Stimulated activated CD4-positive, alpha-beta T cell treated with anti-CD3 and anti-CD28 coated beads, Interleukin-12 subunit alpha, Interleukin-12 subunit beta, amount 100 ng/mL, for 48 hours (primary cell): ENCODE measurements at places on chromosomes 1 and 21.

GRCh38 chr1:45348966-45349677 is 8.9 kb upstream of the MUTYH start:
- no peak for DNase-seq

GRCh38 chr21:28256420-28256831 is 736.3 kb downstream of the LTN1 start:
- DNase-seq, result no peak

- DNase-seq, result no peak
Measured at GRCh38 chr1:19123837-19124236, 86.2 kb downstream of the UBR4 start.

DNA sequence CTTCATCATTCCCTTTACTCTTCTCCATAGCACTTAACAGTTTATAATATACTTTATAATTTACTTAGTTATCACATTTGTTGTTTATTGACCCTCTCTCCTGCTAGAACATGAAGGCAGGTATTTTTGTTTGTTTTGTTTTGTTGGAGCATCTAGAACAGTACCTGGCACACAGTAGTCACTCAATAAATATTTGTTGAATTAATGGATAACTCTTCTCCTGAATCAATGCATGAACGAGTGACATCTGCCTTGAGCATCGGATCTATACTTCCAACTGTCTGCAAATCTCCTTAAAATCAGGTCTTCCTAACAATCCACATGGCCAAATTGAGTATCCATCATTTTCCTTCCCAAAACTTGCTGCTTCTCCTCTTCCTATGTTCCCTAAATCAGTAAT is 35.9 kb upstream of the MTMR11 start:
- no peak for DNase-seq

GRCh38 chr1:116697548-116698243 is 30.2 kb upstream of the IGSF3 start:
- DNase-seq, result no peak

- no peak for DNase-seq
Measured at GRCh38 chr1:170634824-170635410, 29.0 kb upstream of the PRRX1 start.

GRCh38 chr21:40882192-40882915 is 35.4 kb upstream of the DSCAM start:
- no peak for DNase-seq

- no peak for DNase-seq
Measured at GRCh38 chr1:70288166-70288565, 66.4 kb downstream of the ANKRD13C start.

GRCh38 chr21:38963006-38963405 is 157.3 kb downstream of the ETS2 start:
- DNase-seq, result no peak

DNA sequence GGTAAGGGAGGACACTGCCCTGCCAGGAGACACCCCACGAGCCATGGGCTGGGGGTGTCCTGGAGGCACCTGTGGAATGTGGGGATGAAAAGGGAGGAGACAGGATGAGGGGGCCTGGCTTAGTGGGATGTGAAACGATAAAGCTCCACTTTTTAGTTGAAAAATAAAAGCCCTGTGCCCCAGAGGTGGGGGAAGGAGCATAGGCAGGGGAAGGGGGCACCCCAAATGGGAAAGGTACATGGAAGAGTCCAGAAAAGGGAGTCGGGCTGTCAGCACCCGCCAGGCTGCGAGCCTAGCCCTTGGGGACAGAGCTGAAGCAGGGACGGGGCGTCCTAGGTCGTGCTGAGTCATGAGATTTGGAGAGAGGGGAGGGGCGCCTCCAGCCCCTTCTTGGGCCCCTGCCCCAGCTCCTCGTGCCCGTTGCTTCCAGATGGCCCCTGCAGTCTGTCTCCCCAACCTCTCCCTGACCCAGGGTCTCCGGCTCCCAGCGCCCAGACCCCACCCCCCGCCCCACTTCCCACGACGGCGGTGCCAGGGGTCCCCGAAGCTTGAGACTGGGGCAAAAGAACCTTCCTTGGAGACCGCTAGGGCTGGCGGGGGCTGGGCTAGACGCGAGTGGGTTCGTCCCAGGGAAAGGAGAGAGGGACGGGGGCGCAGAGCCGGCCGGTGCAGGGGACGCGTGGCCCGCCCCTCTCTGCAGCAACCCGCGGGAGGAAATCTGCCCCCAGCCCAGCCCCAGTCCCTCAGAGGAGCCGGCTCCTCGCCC is 795 bp downstream of the SYT2 start:
- no peak for DNase-seq

GRCh38 chr1:201085902-201086735 is 26.1 kb downstream of the CACNA1S start:
- DNase-seq, result peak; percentile 28

GRCh38 chr1:160115545-160116282 is at the start of gene ATP1A2:
TSS of gene ATP1A2 (plus strand) at chr1:160115759. CDS start at chr1:160115862, 103 bp downstream.
- DNase-seq, result no peak

GRCh38 chr1:166036092-166036491 is 130.7 kb downstream of the FAM78B start:
- no peak for DNase-seq

DNA sequence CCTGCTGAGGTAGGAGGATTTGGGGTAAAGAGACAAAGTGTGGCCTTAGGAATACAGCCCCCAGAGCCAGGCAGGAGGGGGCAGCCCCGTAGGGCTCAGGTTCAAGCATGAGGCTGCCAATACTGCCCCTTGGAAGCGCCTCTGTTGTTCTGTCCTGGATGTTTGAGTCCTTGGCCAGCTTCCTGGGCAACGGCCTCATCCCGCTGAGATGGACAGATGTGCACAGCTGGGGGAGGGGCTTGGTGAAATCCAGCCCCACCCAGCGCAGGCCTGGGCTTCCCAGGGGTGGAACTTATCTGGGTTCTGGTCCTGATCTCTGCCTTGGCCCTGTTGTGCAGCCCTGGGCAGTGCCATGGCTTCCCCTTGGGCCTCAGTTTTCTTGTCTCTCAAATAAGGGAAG is 34.8 kb upstream of the MAN1C1 start:
- DNase-seq, result no peak

- DNase-seq, result no peak
Measured at GRCh38 chr1:1318131-1318652, 6.3 kb downstream of the INTS11 start.

- no peak for DNase-seq
Measured at GRCh38 chr1:208640295-208640694, 396.1 kb upstream of the PLXNA2 start.

GRCh38 chr21:16419188-16419921 is 689.6 kb downstream of the USP25 start:
- DNase-seq, result no peak

DNA sequence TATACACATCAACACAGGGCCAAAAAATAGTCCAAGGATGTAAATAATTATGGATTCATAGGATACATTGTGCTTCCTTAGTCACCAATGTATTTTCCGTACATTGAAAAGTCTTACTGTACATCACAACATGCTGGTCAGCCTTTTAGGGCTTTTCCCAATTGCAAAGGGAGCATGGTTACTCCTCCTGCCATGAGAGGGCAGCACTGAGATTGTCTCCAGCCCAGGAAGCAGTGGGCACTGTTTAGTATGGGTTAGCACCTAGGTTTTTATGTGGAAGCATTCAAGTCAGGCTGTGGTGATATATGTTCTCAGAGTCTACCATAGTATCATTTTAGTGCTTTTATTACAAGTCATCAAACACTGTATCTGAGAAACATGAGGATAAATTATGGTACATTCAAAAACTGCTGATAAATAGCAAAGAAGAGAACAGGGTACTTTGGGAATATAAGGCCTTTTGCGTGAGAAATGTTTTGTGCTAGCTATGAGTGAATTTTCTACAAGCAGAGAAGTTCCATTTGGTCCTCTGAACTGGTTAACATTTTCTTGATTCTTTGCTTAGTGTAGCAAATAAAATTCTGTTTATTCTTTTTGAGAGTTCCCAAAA is 34.0 kb downstream of the ST6GALNAC5 start:
- DNase-seq, result peak; percentile 42

DNA sequence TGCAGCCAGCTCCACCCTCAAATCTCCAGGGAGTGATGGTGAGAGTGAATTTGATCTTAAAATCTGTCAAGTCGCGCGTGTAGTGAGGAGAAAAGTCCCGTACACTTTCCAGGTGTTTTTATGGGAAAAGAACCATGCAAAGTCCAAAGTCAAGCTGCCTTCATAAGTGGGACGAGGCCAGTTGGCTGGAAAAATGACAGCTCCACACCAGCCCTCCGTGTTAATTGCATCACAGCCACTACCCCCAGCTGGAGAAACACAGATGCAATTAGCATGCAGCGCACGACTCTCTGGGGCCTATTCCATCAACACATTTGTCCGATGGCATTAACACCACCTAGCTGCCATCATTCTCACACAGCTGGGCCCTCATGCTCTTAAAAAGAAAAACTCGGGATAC is 68.4 kb downstream of the KLHDC7A start:
- DNase-seq, result no peak

DNA sequence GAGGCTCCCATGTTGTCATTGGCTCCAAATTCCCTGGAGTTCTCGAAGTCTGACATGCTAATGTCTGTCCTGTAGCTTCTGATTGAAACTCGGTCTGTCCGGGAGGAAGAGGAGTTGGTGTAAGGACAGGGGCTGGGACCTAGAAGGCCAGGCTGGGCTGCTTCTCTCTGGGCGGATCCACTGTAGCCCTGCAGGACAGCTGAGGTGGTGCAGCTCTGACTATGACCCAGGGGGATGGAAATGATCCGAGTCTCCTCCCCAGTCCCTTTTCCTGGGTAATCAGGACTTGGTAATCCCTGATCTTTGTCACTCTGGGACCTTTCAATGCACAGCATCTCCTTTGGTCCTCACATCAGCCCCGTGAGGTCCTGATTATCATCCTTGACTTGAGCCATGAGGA is 10.0 kb upstream of the FCMR start:
- DNase-seq, result no peak

- DNase-seq, result peak; percentile 71
Measured at GRCh38 chr21:45439161-45439872, 34.4 kb downstream of the COL18A1 start.

DNA sequence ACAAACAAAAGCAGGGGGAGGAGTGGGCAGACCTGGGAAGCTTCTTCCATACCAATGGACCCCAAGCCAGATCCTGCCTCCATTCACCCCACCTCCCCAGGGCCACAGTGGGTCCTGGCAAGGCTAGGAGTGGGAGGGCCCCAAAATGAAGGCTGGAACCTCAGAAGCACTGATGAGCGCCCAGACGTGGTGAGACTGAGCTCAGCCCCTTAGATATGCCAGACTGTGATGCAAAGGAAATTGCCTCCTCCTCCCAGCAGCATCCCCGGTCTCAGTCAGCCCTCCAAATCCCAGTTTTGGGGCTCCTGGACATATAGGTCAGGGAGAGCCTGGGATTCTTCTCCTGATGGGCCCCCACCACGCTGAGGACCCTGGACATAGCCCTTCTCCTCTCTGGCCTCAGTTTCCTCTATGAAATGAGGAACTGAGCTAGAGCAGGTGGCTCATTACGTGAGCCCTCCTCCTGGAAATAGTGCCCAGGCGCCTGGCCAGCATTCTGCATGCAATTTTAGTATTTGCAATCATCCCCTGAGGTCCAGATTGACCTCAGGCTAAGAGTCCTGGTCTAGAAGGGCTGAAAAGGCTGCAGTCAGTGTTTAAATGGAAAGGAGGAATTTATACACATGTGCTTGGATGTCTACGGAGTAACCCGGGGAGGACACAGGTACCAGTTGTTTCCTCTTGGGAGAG is 33.5 kb downstream of the RHBG start:
- no peak for DNase-seq

- no peak for DNase-seq
Measured at GRCh38 chr1:100799548-100799947, 80.0 kb downstream of the VCAM1 start.

DNA sequence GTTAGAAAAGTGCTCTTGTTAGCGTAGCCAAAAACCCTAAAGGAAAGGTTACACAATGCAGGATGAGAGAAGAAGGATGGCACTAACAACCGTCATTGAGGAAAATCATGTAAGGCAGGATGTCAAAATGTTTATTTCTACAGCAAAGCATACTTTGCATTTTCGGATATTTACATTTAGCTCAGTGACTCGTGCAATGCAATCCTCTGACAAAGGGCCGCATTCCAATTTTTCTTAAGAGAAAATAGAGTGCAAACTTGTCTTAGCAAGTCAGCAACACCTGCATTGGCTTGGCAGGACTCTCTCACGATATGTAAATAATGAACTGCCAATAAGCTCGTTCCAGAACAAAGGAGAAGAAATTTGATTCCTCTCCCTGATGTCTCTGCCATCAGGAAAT is 33.3 kb downstream of the TIAM1 start:
- no peak for DNase-seq
